Left lung (tissue), 14 donors: ENCODE measurements at places on chromosomes 16 and 17.
A peak's percentile ranks its signal among the peaks of the same experiment; 100 is the strongest.

DNA sequence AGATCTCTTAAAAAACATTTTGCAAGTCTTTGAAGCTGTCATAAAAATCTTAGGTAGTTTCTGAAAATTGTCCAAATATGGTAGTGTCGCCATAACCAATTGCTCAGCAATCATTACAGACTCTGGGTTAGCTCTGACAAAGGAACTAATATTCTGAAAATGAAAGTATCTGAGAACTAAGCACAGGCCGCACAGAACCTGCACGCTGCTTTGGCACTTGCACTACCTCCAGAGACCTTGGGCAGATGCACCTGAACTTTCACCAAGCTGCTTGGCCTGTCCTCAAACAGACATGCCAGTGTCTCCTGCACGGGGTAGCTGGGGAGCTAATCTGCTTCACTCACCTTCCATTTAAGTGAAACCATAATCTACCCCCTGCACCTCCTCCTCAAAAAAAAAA lies 317.0 kb downstream of the MAF start:
- peaks cover 14% of the 10 kb centered on the region for H3K4me1 ChIP-seq
- no peak overlapping the region for H3K27ac ChIP-seq
- H3K27me3 ChIP-seq: no peaks in the 10 kb centered on the region
- H3K36me3 ChIP-seq: no peaks in the 10 kb centered on the region

GRCh38 chr17:83178533-83179304 lies 99.3 kb downstream of the METRNL start:
- no peaks in the 10 kb centered on the region for H3K27me3 ChIP-seq
- H3K4me3 ChIP-seq: no peak overlapping the region
- H3K36me3 ChIP-seq: no peaks in the 10 kb centered on the region
- H3K4me1 ChIP-seq: no peaks in the 10 kb centered on the region

DNA sequence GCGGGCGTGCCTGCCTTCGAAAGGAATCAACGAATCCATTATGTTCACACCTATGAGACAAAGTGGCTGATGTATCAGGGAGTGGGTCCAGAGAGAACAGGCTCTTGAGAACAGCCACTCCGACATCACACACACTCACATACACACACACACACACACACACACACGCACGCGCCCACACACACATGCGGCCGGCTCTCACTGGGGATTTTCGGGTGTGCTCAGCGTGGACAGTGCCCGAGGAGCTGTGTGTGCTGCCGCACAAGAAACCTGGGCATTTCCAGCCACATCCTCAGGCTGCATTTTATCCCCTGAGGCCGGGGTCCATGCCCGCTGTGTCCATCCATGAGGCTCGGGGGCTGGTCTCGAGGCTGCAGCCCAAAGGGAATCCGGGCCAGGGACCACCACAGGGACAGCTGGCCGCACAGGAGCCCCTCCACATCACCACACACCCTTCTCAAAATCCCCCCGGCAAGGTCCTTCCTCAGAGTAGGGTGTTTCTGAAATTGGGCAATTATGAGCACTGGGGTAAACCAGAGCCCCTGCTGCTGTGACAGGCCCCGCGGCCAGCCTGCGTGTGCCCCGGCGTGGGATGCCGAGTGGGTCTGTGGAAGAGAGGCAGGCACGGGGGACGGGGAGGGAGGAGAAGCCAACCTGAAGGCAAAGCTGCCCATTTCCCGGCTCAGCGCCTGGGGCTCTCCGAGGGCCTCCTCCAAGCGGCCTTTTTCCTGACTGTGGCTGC lies 24.8 kb downstream of the MRM3 start:
- H3K27ac ChIP-seq: no peak overlapping the region
- DNase-seq: no peak
- H3K4me1 ChIP-seq: no peaks in the 10 kb centered on the region
- peaks cover 7% of the 10 kb centered on the region for H3K36me3 ChIP-seq
- H3K4me3 ChIP-seq: no peak overlapping the region
- H3K27me3 ChIP-seq: no peaks in the 10 kb centered on the region

DNA sequence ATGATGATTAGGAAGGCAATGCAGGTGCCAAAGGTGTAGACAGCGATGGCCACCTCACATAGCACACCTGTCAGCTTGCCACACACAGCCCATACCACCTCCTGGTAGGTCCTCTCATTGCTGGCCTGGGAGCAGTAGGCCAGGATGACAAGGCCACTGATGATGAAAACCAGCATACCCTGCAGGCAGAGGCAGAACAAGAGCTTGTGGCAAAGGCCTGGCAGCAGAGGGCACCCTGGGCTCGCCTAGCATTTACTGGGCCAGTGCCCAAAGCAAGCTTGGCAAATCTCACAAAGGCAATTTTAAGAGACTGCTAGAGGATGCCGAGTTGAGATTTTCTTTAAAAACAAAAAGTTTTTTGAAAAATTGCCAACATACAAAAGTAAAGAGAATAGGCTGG lies 5.9 kb downstream of the SLC38A7 start:
- DNase-seq: no peak
- H3K27ac ChIP-seq: no peak overlapping the region
- H3K36me3 ChIP-seq: peaks cover 65% of the 10 kb centered on the region
- H3K4me3 ChIP-seq: no peak overlapping the region

- H3K4me3 ChIP-seq: no peak overlapping the region
- H3K36me3 ChIP-seq: no peaks in the 10 kb centered on the region
- no peaks in the 10 kb centered on the region for H3K27me3 ChIP-seq
Measured at GRCh38 chr16:21060027-21060510, 90.6 kb downstream of the DNAH3 start.

- H3K27ac ChIP-seq: no peak overlapping the region
- H3K4me3 ChIP-seq: no peak overlapping the region
- H3K36me3 ChIP-seq: no peaks in the 10 kb centered on the region
- no peaks in the 10 kb centered on the region for H3K4me1 ChIP-seq
Measured at GRCh38 chr17:57567251-57567650, 177.8 kb downstream of the CCDC182 start.

DNA sequence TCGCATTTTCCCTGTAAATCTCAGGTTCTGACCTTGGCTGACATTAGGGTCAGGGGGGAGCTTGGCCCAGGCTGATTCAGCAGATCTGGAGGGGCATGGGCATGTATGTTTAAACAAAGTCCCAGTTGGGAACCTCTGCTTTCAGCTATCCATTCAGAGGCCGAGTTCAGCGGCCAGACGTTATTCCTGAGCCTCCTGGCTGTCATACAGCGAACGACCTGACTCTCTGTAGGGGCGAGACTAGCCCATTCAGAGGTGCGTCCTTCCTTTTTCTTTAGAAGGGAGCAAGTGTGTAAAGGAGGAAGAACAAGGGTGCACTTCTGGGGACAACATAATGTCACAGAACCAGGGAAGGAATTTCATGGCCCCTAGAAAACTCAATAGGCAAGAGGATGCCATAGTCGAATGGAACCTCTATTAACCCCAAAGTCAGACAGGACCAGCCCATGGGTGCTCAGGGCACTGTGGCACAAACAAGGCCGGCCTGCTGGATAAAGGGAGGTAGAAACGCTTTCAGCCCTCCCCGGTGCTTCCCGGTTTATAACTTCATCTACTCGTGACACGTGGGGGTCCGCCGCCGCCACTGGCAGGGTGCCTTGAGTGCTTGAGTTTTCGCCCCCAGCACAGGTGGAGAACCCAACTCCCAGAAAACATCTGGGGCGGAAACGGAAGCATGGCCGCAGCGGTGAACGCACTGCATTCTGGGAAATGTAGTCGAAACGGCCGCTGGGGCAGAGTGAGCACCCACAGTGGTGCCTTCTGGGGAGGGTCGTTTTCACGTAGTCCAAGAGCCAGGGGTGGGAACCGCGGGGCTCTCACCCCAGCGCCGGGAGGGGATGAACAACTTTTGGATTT lies 33.2 kb upstream of the PLCG2 start:
- no peaks in the 10 kb centered on the region for H3K27me3 ChIP-seq
- H3K4me3 ChIP-seq: peak overlapping the region; percentile 40
- H3K36me3 ChIP-seq: no peaks in the 10 kb centered on the region
- H3K4me1 ChIP-seq: no peaks in the 10 kb centered on the region
- no peak overlapping the region for H3K27ac ChIP-seq
- DNase-seq: peak; percentile 63

GRCh38 chr16:20814784-20815183 lies 8.5 kb downstream of the REXO5 start:
- H3K36me3 ChIP-seq: no peaks in the 10 kb centered on the region
- no peak overlapping the region for H3K27ac ChIP-seq
- H3K27me3 ChIP-seq: no peaks in the 10 kb centered on the region
- H3K4me1 ChIP-seq: no peaks in the 10 kb centered on the region
- DNase-seq: no peak

- no peak overlapping the region for H3K4me3 ChIP-seq
- no peak for DNase-seq
- H3K27me3 ChIP-seq: no peaks in the 10 kb centered on the region
- H3K4me1 ChIP-seq: peaks cover 9% of the 10 kb centered on the region
- no peak overlapping the region for H3K27ac ChIP-seq
Measured at GRCh38 chr16:11056090-11056992, 112.0 kb downstream of the CLEC16A start.

DNA sequence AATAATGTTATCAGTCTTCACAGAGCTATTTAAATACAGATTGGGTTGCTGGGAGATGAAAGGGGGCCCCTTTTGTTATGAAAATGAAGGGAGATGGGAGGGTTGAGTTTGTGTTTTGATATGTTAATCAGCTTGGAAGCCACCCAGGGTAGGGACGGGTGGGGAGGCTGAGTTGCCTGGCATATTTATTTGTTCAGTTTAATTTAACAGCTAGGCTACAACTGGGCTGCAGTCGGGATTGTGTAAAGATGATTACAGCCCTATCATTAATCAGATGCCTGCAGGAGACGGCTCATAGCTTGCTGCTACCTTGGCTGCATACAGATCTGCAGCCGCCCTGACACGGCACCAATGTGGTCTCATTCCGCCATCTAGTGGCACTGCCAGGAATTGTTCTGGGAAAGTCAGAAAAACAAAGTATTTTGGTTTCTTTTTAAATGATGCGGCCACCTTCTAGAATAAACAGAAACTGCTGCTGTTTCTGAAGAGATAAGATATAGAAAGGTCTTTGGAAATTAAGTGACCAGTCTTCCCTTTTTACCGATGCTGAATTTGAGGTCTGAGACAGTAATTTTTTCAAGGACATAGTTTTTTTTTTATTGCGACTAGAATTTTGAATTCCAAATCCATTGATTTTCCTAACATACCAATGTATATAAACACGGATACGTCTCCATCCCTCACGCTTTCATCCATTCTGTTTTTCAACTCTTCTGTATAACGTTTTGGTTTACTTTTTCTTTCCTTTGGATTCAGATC lies 458.0 kb upstream of the ASIC2 start:
- DNase-seq: peak; percentile 62
- H3K4me3 ChIP-seq: no peak overlapping the region
- H3K4me1 ChIP-seq: peaks cover 4% of the 10 kb centered on the region
- H3K36me3 ChIP-seq: no peaks in the 10 kb centered on the region
- no peak overlapping the region for H3K27ac ChIP-seq
- peaks cover 57% of the 10 kb centered on the region for H3K27me3 ChIP-seq

GRCh38 chr17:4566785-4567184 lies 6.4 kb upstream of the GGT6 start:
- H3K27ac ChIP-seq: no peak overlapping the region
- H3K36me3 ChIP-seq: no peaks in the 10 kb centered on the region
- no peaks in the 10 kb centered on the region for H3K27me3 ChIP-seq
- no peaks in the 10 kb centered on the region for H3K4me1 ChIP-seq
- no peak overlapping the region for H3K4me3 ChIP-seq

GRCh38 chr17:17919169-17920107 lies 52.8 kb downstream of the TOM1L2 start:
- no peak overlapping the region for H3K27ac ChIP-seq
- H3K4me3 ChIP-seq: no peak overlapping the region
- peaks cover 47% of the 10 kb centered on the region for H3K4me1 ChIP-seq

DNA sequence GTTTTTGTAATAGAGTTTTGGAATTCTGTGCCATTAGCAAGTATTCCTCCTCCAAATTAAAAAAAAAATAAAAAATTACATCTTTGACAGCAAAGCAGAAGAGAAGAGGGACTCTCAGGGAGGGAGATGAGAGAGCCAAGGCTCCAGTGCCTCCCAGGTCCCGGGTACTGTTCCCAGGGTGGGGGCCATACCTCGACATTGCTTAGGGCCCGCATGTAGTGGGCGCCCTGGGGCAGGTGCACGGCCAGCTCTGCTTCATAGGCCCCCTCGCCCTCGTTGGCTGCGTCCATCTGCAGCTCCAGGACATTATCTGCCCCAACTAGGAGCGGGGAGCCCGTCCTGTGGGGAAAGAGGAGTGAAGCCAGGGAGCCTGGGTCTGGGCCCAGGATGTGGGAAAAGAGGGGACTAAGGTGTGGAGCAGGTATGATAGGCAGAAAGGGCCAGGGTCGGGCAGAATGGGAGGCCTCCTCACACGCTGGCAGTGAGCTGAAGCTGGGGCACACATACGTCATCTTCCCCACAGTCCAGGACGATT lies 11.2 kb downstream of the ITGA2B start:
- DNase-seq: no peak
- H3K27me3 ChIP-seq: no peaks in the 10 kb centered on the region
- H3K27ac ChIP-seq: no peak overlapping the region
- no peaks in the 10 kb centered on the region for H3K36me3 ChIP-seq

- no peak for DNase-seq
- H3K4me1 ChIP-seq: no peaks in the 10 kb centered on the region
- H3K27me3 ChIP-seq: peaks cover 55% of the 10 kb centered on the region
- no peak overlapping the region for H3K27ac ChIP-seq
Measured at GRCh38 chr17:72618001-72618509, 474.4 kb downstream of the SLC39A11 start.

- DNase-seq: no peak
- H3K36me3 ChIP-seq: no peaks in the 10 kb centered on the region
- H3K4me3 ChIP-seq: no peak overlapping the region
- no peaks in the 10 kb centered on the region for H3K4me1 ChIP-seq
- no peak overlapping the region for H3K27ac ChIP-seq
Measured at GRCh38 chr16:59236804-59237458, 502.8 kb upstream of the GOT2 start.

- no peaks in the 10 kb centered on the region for H3K27me3 ChIP-seq
- peak overlapping the region; percentile 1 for H3K27ac ChIP-seq
- no peaks in the 10 kb centered on the region for H3K36me3 ChIP-seq
- H3K4me1 ChIP-seq: peaks cover 15% of the 10 kb centered on the region
- DNase-seq: no peak
- no peak overlapping the region for H3K4me3 ChIP-seq
Measured at GRCh38 chr17:46100590-46100989, 92.6 kb downstream of the KANSL1 start.

DNA sequence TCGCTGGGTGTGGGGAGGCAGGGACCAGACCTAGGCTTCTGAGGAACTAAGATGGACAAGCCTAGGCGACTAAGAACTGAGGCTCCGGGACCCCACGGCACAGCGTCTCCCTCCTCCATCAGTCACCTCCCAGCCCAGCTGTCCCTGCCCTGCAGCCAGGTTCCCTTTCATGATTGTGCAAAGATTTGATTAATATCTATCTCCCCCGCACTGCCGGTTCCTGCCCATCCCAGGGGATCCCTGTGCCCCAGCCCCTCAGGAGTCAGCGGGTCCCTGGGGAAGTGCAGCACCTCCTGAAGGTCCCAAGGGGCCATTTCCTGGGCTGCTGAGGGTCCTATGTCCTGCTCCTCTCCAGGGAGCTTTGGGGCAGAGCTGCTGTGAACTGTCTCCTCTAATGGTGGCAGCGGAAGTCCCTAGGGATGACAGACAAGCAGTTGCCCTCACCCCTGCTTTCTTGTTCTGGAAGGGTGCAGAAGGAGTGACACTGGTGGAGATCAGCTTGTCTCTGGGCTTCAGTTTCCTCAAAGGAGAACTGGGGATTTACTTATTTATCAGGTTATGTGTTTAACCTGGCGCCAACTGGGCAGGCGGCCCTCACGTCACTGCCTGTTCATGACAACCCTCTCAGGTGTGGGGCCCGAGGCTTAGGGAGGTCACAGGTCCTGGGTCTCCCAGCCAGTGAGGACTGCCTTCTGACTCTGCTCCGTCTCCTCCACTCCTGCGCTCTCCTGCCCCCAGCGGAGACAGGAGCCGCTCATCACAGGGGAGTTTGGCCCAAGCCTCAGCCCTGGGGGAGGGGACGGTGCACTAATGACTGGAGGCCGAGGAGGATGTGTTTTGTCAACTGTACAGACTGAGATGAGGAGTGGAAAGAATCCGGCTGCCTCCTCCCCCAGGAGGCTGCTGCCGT lies 1.9 kb upstream of the C16orf74 start:
- peaks cover 31% of the 10 kb centered on the region for H3K4me1 ChIP-seq
- H3K4me3 ChIP-seq: no peak overlapping the region
